ENCODE measurements at places on chromosomes 1 and 21.

DNA sequence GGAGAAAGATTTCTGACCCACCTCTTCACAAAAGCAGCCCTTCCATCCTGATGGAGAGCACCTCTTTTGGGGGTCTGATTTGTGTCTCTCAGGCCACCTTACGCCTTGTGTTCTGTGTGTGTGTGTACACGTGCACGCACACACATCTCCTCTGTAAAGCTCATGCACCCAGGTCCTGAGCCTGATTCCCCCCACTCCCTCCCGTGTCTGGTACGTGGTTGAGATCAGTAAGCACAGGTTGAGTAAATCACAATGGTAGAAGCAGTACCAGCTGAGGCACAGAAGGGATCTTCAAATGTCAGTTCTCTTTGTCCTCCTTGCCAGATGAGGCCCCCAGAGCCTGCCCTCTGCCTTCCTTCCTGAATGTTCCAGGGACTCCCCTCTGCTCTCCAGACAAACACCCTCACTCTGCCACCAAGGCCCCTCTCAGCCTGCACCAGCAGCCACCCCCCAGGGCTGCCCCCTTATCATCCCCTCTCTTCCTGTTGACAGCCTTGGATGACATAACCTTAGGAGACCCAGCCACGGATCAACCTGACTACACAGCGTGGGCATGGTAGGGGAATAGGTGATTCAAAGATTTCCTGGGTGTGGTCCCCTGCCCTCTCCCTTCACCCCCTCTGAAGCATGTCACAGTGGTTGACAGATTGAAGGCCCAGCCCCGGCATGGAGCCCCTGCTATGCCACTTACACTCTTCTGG is 112.8 kb downstream of the HIVEP3 start:
- no peak for DNase-seq

- no peak for DNase-seq
These were observed 93.4 kb upstream of the F3 start for GRCh38 chr1:94634977-94635416.

DNA sequence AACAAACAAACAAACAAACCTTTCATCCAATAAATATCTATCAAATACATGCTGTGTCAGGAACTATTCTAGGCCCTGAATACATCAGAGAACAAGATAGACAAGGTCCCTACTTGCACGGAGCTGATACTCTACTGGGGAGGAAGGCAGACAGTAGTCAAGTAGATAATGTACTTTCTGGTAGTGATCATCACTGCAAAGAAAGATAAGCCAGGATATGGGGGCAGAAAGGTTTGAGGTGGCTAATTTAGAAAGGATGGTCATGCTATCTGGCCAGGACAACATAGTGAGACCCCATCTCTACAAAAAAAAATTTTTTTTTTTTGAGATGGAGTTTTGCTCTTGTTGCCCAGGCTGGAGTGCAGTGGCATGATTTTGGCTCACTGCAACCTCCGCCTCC is 9.3 kb upstream of the MEX3A start:
- no peak for DNase-seq

DNA sequence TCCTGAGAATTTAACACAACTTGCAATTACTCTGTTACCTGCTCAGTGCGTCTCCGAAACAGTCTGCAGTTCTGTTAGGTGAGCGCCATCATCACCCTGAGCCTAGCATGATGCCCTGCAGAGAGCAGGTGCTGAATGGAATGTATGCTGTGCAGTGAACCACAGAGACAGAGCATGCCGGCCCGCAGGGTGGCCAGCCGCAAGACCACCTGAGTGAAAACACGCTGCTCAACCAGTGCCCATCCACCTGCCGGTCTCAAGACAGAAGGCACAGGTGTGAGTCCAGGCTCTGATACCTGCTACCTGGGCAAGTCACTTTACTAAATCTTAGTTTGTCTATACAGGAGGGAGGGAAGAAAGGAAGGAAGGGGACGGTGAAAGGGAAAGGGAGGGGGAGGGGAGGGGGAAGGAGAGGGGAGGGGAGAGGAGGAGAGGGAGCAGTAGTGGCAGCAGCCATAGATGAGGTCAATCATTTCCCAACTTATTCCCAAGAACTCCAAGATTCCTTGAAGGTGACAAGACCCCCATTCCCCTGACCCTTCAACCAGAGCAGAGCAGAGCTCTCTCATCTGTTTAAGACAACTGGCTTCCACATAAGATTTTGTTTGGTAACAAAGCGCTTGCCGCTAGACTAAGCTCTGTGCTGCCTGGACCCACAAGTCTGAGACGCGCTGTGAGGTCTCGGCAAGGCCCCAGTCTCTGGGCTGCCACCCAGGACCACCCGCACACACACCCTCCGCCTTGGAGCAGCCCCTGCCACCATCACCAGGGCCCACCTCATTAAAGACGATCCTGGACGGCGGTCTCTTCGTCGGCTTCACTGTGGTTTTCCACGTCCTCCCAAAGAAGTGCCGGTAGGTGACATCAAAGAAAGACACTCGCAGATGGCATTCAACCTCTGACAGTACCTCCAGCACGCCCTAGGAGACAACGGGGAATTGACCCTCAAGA is 14.5 kb downstream of the NPHP4 start:
- DNase-seq, result no peak

GRCh38 chr1:33015216-33015615 is 21.5 kb downstream of the AK2 start:
- no peak for DNase-seq

DNA sequence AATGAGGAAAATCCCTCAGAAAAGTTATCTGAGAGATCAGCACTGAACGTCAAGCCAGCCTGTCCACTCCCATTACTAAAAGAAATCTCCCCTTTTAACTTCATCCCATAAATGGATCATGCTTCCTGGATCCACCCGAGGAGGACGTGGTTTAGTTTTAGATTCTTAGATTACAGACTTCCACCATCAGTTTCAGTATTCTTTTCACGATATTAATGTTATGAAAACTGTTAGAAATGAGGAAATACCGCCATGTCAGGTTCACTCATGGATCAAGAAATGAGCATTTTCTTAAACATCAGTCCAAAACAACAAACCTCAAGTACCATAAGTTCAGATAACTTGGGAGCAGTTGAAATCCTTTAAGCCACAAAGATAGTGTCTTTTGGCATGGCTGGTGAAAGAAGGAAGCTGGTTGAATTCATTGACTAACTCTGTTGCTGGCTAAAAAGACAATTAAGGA is 49.8 kb downstream of the NFIA start:
- no peak for DNase-seq

DNA sequence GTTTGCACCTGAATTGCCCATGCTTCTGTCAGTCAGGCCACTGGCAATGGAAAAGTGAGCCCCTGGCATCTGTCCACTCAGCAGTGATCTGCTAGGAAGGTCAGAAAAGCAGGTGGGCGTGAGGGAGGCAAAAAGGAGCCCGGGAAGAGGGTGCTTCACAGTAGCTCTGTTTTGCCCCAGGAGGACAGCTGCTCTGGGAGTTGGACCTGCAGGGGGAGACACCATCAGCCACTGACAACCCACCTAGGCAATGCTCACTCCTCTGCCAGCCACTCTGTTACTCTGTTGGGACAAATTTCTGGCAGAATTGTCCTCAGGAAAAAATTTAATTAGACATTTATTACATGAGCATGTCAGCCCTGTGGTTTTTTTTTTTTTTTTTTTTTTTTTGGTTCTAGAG is 146.4 kb downstream of the LRIG2 start:
- DNase-seq, result no peak

GRCh38 chr1:246309247-246309884 is 197.7 kb downstream of the SMYD3 start:
- DNase-seq, result no peak

GRCh38 chr1:34896612-34897011 is 32.8 kb downstream of the DLGAP3 start:
- DNase-seq, result no peak

DNA sequence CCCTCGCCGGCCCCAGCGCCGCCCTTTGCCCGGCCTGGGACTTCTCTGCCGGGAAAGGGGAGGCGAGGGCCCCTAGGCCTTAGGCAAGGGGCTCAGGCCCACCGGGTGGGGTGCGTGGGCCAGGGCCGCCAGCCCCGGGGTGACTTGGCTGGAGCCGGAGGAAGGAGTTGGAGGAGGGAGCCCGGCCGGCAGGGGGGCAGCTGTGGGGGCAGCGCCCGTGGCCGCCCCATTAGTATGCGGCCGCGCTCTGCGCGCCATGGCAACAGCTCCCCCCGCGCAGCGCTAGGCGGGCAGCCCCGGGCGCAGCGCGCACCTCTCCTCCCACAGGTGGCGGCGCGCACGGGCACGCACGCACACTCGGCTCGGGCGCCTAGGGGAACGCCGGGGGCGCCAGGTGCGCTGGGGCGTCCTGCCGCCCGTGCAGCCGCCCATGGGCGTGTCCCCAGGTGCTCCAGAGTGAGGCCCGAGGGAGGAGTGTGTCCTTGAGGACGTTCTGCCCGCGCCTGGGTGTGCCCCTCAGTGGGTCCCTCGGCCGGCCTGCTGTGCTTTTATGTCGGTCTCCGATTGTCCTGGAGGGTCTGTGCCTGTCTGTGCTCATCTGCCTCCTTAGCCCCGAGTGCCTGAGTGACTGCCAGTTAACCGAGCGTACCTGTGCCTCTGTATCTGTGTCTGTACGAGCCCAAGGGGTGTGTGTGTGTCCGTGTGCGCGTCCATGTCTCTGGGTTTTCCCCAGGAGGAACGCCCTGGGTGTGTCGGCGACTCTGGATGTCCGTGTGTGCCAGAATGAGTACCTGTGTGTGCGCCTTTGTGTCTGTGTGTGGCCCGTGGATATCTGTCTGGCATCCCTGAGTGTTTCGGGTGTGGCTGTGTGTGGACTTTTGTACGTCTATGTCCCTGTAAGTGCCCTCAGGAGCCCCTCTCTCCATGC is 38.2 kb upstream of the WASF2 start:
- peak; percentile 16 for DNase-seq
